ENCODE measurements at places on chromosomes 13 and 19. TPM values are rescaled to one million over a fixed set of nuclear protein-coding genes. Genes with fewer than 3 reads are reported as not detected.

ZNF497 gene
- total RNA-seq = 0.76 TPM

DNA sequence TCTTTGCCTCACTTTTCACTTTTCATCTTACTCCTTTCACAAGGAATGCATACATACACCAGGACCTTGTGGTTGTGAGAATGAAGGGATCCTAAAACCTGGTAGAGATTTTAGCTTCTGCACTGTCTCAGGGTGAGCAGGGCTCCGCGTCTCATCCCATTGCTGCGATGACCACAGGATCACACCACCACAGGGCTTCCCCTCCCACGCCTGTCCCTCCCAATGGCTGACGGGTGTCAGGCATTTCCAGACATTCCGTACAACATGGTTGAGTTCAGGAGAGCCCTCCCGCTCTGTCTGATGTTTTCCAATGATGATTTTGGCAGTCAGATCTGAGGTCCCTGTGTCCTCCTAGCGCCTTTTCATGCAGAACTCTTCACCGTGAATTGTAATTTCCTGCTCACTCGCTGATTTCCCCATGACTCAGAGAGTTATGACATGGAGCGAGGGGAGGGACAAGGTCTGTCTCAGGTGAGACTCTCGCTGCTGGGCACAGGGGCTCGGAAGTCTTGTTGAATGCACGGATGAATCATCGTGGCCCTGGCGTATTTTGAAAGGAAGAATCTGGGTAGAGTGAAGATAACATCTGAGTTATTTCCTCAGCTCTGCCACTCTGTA, 102.8 kb downstream of the TEX29 start:
- DNase-seq = no peak
- no peak overlapping the region for H3K27ac ChIP-seq
- H3K4me1 ChIP-seq = no peaks in the 10 kb centered on the region

GRCh38 chr19:31535691-31536460, 186.6 kb upstream of the TSHZ3 start:
- no peak for DNase-seq
- H3K36me3 ChIP-seq = no peaks in the 10 kb centered on the region
- no peaks in the 10 kb centered on the region for H3K27me3 ChIP-seq
- H3K4me1 ChIP-seq = no peaks in the 10 kb centered on the region

DNA sequence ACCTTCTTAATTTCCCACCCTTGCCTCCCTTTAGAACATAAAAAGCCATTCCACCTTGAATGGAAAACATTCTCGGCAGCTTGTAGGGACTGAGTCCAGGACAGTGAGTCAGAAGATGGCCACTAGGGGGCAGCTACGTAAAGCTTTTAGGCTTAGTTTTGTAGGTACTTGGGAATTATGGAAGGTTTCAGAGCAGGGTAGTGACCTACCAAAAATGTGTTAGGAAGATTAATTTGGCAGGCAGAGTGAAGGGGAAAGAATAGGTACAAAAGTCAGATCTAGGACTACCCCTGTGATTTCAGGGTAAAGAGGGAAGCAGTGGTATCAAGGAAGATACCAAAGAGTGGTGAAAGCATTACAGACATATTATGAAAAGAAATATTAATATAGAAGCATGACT, 198.4 kb downstream of the NDFIP2 start:
- H3K4me1 ChIP-seq = no peaks in the 10 kb centered on the region
- H3K36me3 ChIP-seq = no peaks in the 10 kb centered on the region
- no peak overlapping the region for H3K27ac ChIP-seq
- no peak for DNase-seq

GRCh38 chr13:113584870-113585671, 518 bp downstream of the TFDP1 start:
- H3K36me3 ChIP-seq = peaks cover 30% of the 10 kb centered on the region
- peak; percentile 22 for DNase-seq
- H3K4me3 ChIP-seq = peak overlapping the region; percentile 90
- H3K27me3 ChIP-seq = peaks cover 9% of the 10 kb centered on the region
- peaks cover 36% of the 10 kb centered on the region for H3K4me1 ChIP-seq
- peak overlapping the region; percentile 89 for H3K27ac ChIP-seq

DNA sequence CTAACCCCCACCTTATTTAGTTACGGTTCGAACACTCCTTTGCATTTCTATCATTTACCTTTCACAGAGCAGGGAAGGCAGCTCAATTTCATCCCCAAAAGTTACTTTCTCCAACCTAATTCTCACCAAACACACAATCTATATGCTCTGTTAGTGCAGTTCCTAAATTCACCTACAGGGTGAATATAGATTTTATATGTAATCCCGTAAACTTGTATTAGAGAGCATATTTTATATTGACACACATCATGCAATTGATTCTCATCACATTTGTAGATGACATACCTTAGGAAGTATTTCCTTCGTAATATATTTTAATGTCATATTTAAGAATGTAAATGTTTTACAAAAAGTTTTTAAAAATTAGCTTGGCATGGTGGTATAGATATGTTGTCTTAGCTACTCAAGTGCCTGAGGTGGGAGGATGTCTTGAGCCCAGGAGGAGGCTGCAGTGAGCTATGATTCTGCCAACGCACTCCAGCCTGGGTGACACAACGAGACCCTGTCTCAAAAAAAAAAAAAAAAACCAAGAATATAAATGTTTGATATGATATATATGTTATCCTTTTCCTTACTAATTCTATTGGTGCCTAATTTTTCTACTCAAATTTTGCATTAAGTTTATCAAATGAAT, 57.3 kb upstream of the TNFRSF19 start:
- peaks cover 8% of the 10 kb centered on the region for H3K27me3 ChIP-seq
- H3K27ac ChIP-seq = no peak overlapping the region
- H3K4me3 ChIP-seq = no peak overlapping the region
- no peak for DNase-seq

DNA sequence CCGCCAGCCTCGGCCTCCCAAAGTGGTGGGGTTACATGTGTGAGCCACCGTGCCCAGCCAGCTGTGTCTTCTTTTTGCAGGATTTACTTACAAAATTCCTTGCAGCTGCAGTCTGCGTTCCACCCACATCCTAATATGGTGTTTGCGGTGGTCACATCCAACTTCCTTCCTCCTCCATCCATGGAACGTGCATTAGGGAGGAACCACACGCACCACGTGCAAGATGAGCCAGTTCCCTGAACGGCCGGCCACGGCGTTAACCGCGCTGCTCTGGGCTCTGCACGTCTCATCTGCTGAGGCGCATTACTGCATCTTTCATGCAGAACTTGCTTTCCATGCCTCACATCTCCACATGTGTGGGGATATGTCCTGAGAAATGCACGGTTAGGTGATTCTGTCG, 13.0 kb upstream of the SIGLEC11 start:
- no peaks in the 10 kb centered on the region for H3K27me3 ChIP-seq
- no peak overlapping the region for H3K27ac ChIP-seq
- no peaks in the 10 kb centered on the region for H3K4me1 ChIP-seq
- no peak for DNase-seq
